ENCODE measurements at places on chromosomes 6 and 20.
A peak's percentile ranks its signal among the peaks of the same experiment; 100 is the strongest.

- DNase-seq: peak; percentile 58
These were observed 34.4 kb downstream of the DSE start for GRCh38 chr6:116405138-116405537.

GRCh38 chr6:115896538-115897129 is 164.1 kb downstream of the FRK start:
- no peak for DNase-seq

- no peak for DNase-seq
These were observed 771.4 kb upstream of the MMS22L start for GRCh38 chr6:98054453-98054852.

DNA sequence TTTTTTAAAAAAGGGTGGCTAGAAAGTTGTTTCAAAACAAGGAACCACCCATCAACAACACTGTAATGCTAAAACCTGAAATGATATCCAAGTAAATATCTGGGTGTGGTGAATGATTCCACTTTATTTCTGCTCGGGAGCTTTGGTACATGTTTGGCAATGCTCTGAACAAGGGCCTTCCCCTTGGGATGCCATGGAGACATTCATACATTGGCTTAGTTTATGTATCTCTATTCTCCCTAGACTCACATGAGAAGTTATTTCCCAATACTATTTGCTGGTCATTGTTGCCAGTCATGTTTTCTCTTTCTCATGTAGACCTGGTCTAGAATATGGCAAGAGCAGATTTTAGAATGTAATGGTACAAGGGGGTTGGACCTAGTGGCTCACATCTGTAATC is 22.9 kb downstream of the ADTRP start:
- DNase-seq: no peak

DNA sequence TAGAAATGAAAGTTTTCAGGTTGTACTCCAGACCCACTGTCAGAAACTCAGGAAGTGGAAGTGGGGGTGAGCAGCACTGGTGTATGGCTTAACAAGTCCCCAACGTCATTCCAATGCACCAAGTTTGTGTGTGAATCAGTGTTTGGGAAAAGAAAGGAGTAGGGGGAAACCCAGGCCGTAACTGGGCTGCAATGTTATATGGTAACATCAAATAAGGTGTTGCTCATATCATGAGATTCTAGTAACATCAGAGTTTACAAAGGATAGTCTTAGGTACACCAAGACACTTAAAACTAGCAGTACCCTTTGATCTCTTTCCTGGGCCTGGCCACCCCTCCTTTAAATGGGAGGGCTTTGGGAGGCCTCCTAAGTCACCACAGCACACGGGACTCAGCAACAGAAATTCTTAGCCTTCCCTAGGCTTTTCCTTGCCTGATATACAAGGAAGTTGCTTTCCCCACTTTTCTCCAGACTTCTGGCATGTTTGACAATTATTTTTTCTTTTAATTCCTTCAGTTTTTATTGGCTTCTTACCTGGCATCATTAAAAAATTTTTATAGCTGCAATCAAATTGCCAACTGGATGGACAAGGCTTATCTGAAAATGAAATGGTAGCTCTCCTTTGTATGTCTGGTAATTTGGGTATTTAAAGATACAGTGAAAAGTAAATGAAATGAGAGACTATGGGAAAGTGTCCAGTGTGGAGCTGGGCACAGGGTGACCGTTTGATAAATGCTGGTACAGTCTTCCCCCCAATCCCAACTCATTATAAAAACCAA is 15.1 kb downstream of the E2F3 start:
- DNase-seq: no peak

- no peak for DNase-seq
These were observed 254.8 kb upstream of the CHD6 start for GRCh38 chr20:41872930-41873329.

DNA sequence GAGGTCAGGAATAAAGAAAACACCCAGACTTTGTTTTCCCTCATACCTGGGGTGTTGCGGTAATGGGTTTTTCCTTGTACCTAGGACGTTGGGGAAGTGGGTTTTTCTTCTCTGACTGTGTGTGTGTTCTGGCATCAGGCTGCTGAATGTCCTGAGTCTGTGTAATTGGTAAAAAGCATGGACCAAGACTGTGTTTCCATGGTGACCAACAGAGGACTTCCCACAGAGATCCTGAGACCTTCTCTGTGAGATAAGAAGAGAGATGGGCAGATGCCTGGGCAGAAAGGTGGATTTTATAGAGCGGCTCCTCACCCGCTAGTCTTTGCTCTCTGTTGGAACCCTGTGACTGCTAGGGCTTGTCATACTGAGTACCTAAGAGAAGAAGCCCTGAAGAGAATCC is 135.4 kb upstream of the GGTLC1 start:
- no peak for DNase-seq

DNA sequence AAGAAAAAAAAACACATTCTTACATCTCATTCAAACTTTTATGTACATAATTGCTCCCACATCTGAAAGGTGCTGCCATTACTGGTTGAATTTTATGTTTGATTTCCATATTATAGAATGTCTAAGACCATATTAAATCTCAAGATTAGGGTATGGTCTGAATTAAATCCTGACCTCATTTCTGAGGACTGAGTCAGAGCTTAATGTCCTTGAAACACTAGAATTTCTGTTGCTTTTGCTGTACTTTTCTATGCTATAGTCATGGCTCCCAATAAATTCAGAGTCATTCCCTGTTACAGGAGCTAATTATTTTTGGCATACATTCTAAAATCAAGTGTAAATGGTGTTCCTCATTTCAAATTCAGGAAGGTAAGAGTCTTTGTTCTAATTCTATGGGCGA is 285.3 kb upstream of the MANEA start:
- no peak for DNase-seq

DNA sequence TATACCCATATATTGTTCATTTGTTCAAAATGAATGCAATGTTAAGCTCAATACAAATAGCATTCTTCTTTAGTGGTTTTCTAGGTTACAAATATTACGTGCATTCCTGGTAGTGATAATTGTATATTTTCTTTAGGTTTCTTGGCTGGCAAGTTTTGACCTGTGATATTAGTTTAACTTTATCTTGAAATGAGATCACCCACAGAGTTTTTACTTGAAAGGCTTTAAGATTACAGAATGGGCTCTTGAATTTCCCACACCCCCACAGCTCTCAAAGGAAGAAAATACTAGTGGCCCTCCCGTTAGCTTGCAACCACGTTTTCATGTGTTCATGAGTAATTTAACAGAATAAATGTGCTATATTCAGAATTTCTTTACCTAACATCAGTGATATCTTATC is 1315.5 kb upstream of the GJE1 start:
- no peak for DNase-seq

GRCh38 chr6:114151064-114151690 is 180.2 kb upstream of the HDAC2 start:
- no peak for DNase-seq

- no peak for DNase-seq
These were observed 248.9 kb upstream of the CITED2 start for GRCh38 chr6:139623372-139623771.

- DNase-seq: no peak
These were observed 44.9 kb downstream of the CPXM1 start for GRCh38 chr20:2755451-2756055.

GRCh38 chr20:25243416-25243979 is 4.4 kb upstream of the PYGB start:
- DNase-seq: no peak

DNA sequence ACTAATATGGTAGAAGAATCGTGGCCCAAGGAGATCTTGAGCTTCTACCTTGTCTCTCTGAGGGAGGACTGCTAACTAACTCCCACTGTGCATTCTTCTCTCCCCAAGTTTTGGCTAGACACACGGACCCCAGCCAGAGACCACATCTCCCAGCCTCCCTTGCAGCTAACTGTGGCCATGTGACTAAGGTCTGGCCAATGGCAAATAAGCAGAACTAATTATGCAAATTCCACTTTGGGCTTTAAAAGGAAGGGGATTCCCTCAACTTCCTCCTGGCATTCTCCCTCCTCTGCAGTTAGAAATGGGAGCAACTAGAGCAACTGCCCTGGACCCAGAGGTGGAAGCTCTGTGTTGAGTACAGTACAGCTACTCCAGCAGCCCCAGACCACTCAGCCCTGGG is 15.4 kb downstream of the BPIFA2 start:
- no peak for DNase-seq

- DNase-seq: no peak
These were observed 169.0 kb downstream of the SMOC2 start for GRCh38 chr6:168609914-168610490.

DNA sequence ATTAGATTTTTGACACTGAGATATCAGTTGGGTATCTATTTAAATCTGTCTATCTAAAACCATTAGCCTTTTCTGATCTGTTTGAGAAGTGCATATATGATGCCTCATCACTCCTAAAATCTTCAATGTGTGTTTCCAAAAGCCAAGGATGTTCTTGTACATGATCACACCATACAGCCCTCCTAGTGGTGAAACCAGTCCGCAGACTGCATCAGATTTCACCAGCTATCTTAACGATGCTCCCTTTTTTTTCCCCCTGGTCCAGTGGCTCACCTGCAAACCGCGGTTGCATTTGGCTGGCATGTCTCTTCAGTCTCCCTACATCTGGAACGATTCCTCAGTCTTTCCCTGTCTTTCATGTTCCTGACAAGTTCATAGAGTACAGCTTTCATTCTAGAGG is 4.0 kb downstream of the KIZ start:
- no peak for DNase-seq

GRCh38 chr6:34196116-34196832 is 40.4 kb upstream of the HMGA1 start:
- peak; percentile 29 for DNase-seq

GRCh38 chr20:63835021-63835858 is 4.2 kb upstream of the ZBTB46 start:
- DNase-seq: peak; percentile 81

DNA sequence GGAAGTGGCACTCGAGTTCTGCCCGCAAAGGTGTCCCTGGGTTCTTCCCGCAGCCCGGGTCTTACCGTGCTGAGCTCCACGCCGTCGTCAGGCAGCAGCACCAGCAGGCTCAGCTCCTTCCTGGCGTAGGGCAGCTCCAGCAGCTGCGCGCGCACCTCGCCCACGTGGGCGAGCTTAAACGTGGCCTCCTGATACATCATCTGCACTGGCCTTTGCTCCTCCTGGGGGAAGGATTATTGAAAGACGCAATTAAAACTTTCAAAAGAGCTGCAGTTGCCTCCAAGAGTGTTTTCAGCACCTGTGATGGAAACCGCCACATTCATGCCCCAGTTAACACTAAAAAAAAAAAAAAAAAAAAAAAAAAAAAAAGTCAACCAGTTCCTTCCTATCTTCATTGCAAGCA is 11.3 kb downstream of the SERPINB9 start:
- DNase-seq: no peak

- DNase-seq: no peak
These were observed 146.9 kb upstream of the PHACTR1 start for GRCh38 chr6:12569646-12570045.

- no peak for DNase-seq
These were observed 6.8 kb upstream of the EZR start for GRCh38 chr6:158825951-158826306.

DNA sequence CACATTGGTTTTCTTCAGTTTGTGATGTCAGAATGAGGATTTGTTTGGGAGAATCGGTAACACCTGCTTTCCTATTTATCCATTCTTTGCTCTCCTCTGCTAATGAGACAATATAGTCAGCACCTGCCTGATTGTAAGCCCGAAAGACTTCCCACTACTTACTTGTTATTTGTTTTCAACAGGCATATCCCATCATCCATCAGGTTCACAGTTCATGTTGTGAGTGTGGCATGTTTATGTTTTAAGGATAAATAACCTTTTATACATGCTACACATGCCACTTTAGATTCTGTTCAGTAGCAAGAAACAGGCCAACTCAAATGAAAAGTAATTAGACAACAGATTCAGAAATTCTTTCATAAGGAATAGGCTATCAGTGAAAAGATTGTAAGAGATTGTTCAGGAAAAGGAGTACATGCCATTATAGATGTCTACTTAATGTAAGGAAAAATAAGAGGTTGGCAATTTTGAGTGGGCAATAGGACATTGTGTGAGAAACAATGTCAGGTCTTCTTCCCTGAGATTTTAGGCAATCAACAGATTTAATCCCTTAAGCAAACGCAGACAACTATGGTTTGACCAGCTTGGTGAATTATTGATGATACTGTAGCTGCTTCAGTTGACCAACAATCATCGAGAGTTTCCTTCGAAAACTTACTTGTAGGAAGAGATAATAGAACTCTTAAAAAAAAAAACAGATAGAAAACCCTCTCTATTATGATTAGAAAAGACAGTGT is 7.9 kb upstream of the GPRC6A start:
- no peak for DNase-seq

- no peak for DNase-seq
These were observed 334.7 kb upstream of the JAG1 start for GRCh38 chr20:11008444-11009033.

- no peak for DNase-seq
These were observed 28.2 kb downstream of the TREML4 start for GRCh38 chr6:41256383-41256782.
